ENCODE measurements at places on chromosomes 6 and 20.

DNA sequence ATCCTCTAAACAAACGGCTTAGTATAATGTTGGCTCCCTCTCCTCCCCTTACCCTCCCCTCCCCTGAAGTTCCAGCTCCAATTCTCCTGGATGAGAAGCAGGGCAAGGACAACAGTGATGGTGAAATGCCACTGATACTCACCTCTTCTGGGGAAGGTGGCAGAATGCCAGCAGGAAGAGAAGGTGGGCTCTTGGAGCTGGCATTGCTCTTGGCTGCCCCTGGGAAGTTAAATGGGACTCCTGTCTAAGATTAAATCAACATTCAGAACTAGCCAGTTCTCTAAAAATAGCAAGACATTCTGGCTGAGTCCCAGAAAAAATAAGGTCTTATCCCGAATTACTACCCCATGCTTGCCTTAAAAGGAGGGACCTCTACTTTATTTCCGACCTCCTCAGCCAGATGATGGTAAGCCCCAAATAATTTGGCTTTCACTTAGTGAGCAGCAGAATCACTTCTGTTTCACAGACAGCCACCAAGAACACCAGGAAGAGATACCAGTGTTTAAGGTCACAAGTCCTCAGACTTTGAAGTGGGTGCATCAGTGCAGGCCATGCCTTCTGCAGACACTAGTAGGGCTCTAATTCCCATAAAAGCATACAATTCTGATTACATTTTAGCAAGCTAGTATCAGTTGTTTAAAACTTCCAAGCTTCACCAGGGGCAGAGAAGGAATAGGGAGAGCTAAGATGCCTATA is 46.0 kb upstream of the IL17A start:
- no peak for DNase-seq

DNA sequence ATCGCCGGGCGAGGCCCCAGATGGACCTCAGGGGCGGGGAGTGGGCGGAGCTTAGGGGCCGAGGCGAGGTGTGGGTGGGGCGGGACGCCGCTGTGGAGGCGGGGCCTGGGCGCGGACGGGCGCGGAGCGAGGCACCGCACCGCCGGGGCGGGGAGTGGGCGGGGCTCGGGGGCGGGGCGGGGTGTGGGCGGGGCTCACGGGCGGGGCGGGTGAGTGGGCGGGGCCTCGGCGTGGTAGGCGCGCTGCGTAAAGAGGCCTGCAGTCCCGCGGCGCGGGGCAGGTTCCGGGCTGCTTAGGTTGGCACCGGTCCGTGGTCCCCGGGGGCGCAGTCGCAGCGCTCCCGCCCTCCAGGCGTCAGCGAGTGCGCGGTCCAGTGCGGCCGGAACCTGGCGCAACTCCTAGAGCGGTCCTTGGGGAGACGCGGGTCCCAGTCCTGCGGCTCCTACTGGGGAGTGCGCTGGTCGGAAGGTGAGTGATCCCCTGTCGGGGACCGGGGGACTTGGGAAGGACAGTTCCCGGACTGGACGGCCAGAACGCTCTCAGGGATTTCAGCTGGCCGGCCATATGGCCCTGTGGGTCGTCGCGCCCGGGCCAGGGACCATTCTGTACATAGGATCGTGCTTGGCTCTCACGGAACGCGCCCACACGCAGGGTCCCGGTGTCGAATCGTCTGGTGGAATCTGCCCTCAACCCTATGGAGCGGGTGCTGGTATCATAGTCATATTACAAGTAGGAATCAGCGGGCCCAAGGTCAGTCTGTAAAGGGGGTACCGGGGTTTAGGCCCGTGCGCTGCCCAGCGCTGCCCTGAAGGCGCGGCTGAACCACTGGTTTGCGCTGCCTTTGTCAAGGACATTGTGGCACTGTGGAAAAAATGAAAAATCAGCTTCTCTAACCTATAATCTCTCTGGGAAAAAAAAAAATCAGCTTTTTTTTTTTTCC is at the start of gene NQO2:
TSS of gene NQO2 (plus strand) at position 277 of the 940 bp plus-strand sequence. CDS start 6,659 bp downstream, outside the sequence.
- DNase-seq = peak; percentile 80

- DNase-seq = no peak
Measured at GRCh38 chr20:32706486-32706885, 32.7 kb upstream of the C20orf203 start.

DNA sequence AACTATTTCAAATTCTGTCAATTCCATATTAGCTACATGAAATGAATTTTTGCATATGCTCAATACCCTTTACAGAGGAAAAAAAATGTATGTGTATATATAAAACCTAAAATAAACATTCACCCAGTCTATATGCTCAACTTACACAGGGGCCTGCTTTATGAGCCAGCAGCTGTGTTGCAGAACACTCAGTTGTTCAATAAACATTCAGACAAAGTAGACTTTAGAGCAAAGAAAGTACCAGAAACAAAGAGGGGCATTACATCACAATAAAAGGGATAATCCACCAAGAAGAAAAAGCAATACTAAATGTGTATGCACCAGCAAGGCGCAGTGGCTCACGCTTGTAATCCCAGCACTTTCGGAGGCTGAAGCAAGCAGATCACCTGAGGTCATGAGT is 9.5 kb downstream of the COQ3 start:
- DNase-seq = no peak

GRCh38 chr6:146240322-146240721 is 211.5 kb downstream of the GRM1 start:
- no peak for DNase-seq

DNA sequence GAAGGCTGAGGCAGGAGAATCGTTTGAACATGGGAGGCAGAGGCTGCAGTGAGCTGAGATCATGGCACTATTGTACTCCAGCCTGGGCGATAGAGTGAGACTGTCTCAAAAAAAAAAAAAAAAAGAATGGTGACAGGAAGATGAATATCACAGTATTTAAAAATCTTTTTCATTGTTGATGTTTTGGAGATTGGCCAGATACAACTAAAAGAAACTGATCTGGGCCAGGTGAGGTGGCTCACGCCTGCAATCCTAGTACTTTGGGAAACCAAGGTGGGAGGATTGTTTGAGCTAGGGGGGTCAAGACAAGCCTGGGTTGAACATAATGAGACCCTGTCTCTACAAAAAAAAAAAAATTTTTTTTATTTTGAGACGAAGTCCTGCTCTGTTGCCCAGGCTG is 52.1 kb downstream of the TRAF3IP2 start:
- DNase-seq = no peak

- no peak for DNase-seq
Measured at GRCh38 chr6:50330963-50331362, 281.2 kb upstream of the DEFB112 start.

GRCh38 chr6:151005164-151005563 is 139.7 kb downstream of the MTHFD1L start:
- no peak for DNase-seq

GRCh38 chr6:26553264-26553634 is 15.1 kb downstream of the HMGN4 start:
- DNase-seq = peak; percentile 73

DNA sequence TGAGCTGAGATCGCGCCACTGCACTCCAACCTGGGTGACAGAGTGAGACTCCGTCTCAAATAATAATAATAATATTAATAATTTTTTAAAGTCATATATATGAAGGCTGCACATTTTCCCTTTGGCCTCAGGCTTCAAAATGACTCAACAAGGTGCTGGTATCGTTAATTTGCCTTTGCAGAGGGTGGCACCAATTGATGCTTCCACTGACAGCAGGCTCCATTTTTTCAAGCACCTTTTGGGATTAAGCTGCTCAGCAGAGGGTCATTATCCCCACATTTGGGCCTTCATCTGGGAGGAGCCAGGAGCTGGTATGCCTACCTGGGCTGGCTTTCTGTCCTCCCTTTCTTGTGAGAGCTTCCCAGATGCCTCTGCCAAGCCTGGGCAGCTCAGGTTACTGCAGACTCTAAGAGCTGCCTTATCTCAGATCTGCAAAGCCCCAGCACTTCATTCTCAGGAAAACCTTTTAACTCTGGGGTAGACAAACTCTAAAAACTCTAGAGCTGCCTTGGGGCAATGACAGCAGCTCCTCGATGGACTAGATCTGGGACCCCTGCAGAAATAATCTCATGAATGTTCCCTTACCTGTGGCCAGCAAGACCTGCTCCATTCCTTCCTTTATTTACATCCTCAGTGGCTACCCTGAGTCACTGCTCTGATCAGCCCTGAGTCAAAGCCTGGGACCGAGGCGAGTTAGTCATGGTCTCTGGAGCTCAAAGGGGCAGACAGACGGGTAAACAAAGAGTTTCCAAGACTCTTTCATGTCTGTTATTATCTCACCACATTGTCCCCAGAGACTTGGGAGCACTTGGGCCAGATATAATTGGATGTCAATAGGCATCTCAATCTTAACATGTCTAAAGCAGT is 80.0 kb upstream of the EYA2 start:
- peak; percentile 62 for DNase-seq

- no peak for DNase-seq
Measured at GRCh38 chr20:37515876-37516275, 5.2 kb upstream of the NNAT start.

DNA sequence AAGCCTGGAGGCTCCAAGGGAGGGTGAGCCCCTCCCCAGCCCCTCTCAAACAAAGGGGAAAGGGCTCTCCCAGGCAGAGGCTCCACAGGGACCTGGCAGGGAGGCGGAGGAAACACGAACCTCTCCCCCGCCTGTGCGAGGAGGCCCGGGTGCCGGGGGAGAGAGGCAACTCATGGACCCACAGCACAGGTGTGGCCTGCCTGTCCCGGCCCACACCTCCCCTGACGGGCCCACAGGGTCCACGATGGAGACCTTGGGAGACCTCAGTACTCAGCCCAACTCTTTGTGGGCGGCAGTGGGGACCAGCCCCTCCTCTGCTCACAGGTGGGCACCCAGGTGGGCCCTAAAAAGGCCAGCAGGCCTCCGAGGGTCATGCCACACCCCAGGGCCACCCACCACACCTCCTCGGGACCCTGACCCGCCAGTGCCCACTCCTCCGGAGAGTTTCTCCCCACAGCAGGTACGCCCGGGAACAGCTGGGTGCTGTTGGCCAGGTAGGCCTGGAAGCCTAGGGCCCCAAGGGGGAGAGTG is 12.2 kb downstream of the LAMA5 start:
- no peak for DNase-seq

- no peak for DNase-seq
Measured at GRCh38 chr20:53657732-53658131, 64.1 kb upstream of the ZNF217 start.
